ENCODE measurements at places on chromosomes 6 and 20.

- DNase-seq, result no peak
Measured at GRCh38 chr6:135852746-135853145, 1.2 kb downstream of the PDE7B start.

GRCh38 chr20:51354191-51354768 is 188.2 kb downstream of the NFATC2 start:
- DNase-seq, result no peak

DNA sequence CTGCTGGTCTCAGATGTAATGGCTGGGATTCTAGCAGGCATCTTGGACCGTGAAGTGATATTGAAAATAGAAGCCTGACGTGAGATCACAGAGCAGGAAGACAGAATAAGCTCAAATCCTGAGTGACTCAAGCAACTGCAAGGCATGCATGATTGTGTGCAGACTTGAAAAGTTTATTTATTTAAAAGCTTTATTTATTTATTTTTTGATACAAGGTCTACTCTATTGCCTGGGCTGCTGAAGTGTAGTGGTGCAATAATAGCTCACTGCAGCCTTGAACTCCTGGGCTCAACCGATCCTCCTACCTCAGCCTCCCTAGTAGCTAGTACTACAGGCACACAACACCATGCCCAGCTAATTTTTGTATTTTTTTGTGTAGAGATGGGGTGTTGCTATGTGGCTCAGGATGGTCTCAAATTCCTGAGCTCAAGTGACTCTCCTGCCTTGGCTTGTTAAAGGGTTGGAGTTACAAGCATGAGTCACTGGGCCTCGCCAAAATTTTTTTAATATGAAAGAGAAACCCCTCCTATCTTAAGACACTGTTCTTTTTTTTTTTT is 40.1 kb upstream of the RNF144B start:
- DNase-seq, result no peak

DNA sequence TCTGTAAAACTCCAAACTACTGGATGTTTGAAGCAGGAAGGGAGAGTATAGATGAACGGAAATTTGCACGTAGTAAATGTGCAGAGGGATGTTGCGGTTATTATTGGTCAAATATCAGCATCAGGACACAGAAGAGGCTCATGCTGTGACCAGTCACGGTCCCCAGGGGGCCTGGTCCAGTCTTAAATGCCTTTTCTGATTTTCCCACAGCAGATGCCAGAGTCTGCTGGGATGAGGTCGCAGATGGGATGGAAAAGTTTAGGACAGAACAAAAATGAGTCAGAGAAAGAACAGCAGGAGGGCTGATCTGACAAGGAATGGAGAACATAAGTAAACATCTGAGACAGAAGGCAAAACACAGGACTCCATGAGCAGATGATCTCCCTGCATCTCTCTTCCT is 11.7 kb upstream of the SIRPG start:
- DNase-seq, result no peak

- no peak for DNase-seq
Measured at GRCh38 chr20:49595811-49596561, 28.0 kb upstream of the PTGIS start.
